ENCODE measurements at places on chromosomes 1 and 21.

DNA sequence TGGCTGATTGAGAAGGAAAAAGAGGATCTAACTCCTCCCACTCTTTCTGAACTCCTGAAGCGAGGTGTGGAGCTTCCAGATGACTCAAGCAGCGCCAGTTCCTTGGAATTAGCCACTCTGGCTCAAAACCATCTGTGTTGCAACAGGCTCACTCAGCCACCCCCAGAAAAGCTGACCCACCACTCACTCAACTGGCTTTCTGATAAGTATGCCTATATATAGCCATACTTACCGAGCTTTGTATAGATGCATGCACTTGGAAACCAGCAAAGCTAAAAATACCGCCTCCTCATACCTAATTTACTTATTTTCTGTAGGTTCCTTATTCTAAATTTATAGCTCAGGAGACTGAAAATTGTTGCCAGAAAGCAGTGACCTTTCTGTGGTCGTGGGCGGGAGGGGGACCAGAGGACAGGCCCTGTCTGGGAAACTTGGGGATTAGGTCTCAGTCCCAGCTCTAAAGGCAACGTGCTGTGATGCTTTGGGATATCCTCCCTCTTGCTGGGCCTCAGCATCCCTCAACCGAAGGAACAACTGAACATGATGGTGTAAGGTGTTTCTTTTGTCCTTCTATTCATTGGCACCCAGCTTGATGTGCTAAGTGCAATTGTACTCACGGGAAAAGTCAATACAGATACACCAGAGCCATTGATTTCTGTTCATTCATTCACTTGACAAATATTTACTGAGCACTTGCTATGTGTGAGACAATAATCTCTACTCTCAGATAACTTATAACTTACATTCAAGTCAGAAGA, 65.7 kb downstream of the NENF start:
- DNase-seq: no peak

GRCh38 chr1:233293556-233294446, 1.7 kb downstream of the PCNX2 start:
- DNase-seq: no peak

DNA sequence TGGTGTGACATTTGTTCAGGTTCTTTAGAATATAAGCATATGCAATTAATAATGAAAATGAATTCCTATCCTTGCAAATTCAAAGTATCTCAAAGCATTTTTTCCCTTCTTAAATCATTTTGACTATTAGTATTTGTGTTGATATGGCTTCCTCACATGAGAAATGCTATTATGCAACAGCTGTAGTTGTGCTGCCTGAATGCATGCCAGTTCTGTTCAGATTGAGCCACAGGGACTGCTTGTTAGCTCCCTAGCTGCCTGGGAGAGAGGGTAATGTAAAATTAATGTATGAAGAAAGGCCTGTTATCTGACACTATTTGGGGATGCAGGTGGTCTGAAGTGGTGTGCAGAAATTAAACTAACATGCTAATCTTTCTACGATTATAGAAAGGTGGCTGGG, 45.5 kb downstream of the CACHD1 start:
- DNase-seq: no peak

GRCh38 chr1:116775116-116775752, 21.0 kb downstream of the CD2 start:
- DNase-seq: no peak

DNA sequence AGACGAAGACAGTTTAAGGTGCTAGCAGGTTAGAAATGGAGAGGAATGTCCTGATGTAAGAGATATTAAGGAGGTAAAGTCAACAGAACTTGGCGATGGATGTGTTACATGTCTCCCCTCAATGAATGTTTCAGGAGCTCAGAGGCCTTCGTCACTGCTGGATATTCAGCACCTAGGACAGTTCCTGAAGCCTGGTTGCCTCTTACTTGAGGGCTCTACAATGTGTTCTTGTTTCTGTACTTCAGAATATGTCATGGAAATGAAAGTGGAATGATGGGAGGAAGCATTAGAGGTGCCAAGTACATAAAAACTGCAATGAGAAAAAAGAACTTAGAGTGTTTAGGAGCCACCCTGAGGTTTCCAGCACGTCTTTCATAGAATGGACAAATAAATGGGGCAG, 17.7 kb downstream of the TNR start:
- no peak for DNase-seq

DNA sequence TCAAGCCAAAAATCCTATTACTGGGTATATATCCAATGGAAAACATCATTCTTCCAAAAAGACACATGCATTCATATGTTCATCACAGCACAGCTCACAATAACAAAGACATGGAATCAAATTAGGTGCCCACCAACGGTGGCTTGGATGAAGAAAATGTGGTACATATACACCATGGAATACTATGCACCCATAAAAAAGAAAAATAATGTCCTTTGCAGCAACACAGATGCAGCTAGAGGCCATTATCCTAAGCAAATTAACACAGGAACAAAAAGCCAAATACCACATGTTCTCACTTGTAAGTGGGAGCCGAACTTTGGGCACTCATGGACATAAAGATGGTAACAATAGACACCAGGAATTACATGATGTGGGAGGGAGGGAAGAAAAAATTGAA, 113.6 kb downstream of the MRPL39 start:
- no peak for DNase-seq

DNA sequence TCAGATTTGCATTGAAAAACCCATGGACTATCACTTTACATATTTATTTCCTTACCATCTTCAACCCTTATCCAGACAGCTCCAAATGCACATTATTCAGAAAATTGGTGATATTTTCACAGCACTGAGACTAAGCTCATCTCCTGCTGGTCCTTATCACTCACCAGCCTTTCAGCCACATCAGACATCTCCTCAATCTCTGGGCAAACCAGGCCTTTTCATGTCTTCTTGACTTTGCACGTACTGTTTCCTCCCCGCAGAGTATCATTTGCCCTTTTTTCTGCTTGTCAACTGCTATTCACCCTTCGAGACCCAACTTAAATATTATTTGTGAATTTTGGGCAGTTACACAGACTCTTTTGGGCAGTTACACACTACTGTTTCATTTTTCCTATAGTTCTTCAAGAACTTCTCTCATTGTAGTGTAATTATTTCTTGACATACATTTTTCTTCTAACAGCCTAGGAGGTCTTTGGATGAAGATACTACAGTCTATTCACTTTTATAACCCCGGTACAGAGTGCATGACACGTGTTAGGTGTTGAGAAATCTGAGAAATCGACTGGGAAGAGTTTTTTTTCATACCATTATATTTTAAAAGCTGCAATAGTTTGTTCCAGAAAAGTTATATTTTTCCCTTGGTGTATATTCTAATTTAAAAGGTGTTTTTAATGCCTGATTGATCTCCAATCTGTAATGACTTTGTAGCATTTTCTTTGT, 98.0 kb downstream of the FGGY start:
- DNase-seq: no peak

DNA sequence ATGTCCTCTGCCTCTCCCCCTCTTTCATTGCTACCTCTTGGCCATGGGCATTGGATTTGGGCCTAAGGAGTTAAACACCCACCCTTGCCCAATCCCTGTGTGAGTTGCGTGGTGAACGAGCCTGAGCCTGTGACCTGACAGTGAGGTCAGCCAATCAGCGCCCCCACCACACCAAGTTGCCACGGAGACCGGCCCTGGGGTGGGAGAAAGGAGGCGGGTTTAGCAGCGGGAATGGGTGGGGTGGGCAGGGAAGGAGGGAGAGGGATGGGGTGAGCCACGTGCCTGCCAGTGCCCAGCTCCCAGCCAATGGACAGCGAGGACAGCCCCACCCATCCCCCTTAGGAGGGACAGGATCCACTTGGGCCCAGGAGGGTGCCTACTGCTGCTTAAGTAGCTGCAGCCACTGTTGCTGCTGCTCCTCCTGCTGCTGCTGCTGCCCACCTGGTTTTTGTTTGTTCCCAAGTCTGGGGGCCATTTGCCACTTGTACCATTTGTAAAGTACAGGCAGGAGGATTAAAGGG, 9.5 kb downstream of the ZBTB7B start:
- no peak for DNase-seq

DNA sequence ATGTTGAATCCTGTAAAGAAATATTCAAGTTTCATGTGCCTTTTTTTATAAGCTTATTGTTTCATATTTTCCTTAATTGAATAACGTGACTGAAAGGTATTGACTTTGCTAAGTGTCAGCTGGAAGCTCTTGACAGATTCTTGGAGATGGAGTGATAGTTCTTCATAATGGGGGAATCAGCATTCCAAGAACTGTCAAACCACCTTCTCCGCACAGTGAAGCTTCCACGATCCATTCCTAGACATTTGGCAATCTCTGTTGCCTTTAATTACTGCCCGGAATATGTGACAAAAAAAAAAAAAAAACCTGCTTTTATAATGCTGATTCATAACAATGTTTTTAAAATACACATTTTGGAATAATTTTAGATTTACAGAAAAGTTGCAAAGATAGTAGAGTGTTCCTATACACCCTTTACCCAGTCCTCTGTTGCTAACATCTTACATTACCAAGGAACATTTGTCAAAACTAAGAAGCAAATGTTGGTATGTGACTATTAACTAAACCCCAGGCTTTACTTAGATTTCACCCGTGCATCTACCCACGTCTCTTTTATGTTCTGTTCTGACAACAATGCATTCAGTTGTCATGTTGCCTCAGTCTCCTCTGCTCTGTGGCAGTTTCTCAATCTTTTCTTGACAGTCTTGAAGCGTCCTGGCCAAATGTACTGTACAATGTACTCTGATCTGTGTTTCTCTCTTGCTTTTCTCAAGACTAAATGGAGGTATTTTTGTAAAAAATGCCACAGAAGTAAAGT, 674.1 kb downstream of the SMYD3 start:
- DNase-seq: no peak

GRCh38 chr1:184524248-184524647, 137.4 kb downstream of the C1orf21 start:
- DNase-seq: no peak

DNA sequence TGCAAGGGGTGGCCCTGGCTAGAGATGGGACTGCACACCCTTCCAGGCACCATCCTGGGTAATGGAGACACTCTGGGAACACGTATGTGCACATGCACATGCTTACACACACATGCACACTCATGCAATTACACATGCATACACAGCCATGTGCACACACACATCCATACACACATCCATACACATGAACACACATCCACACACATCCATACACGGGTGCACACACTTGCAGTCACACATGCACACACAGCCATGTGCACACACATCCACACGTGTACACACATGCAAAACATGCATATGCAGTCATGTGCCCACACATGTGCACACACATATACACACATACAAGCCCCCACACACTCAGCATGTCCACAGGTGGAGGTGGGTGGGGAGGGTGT, 22.3 kb upstream of the POFUT2 start:
- DNase-seq: no peak

DNA sequence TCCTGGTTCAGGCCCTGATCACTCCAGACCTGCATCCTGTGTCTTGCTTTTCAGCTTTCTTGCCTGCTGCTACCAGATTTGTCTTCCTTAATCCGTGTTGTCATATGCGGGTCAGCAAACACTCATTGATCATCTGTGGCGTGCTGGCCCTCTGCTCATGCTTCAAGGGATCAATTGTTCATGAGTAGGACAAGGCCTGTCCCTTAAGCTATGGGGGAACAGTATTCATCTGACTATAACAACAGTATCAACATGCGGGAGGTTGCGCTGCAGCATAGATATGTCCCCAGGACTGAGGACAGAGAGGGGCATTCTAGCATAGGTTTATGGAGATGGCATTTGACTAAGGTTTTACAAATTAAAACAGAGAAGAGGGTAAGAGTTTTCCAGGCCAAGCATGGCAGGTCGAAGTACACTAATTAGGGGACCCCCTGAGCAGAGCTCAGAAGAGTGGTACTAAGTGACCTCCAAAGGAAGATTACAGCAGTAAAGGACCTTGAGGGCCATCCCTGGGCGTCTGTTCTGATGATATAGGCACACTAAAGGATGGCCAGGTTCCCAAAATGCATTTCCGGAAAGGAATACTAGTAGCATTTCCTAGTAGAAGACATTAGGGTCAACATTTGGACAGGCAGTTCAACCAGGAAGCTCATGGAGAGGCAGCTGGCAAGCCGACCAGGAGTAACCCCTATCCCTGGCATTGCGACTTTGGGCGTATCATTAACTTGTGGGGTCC, 811 bp upstream of the ZNF672 start:
- no peak for DNase-seq

GRCh38 chr1:116401646-116402176, 28.7 kb downstream of the ATP1A1 start:
- no peak for DNase-seq

GRCh38 chr1:84298684-84299535, 2.6 kb upstream of the SAMD13 start:
- no peak for DNase-seq

GRCh38 chr1:167782946-167783345, 61.2 kb downstream of the MPZL1 start:
- DNase-seq: no peak

DNA sequence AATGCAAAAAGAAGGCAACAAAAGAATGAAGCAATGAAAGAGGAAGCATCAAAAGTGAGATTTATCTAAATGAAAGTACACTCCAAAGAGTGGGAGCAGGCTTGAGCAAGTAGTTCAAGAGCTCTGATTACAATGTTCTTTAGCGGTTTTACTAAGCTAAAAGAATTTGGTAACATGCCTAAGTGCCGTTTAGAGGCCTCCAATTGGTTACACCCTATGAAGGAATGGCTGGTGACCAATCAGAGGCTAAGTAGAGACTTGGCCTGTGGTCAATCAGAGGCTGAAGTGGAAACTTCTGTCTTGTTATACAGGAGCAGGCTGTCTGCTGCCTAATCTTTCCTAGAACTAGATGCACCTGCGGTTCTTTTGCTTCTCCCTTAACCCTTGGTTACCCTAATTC, 59.1 kb downstream of the PTGFR start:
- DNase-seq: no peak

DNA sequence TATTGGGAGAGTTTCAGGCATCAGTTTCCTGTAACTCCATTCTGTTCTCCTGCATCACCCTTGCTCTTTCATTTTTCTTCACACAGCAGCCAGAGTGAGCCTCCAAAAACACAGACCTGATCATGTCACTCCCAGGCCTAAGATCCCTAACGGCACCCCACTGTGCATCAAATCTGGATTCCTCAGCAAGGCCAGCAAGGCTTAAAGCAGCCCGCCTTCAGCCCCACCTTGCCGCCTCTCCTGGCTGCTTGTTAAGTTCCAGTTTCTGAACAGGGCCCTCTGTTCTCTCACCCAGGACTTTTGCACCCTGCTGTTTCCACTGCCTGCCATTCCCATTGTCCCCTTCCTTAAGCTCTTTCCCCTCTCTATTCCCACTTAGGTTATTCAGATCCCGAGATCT, 29.3 kb downstream of the C1orf116 start:
- no peak for DNase-seq

- DNase-seq: no peak
These were observed 56.5 kb upstream of the BCAR3 start for GRCh38 chr1:93738075-93738622.

GRCh38 chr1:82485591-82486369, 685.0 kb downstream of the ADGRL2 start:
- no peak for DNase-seq

DNA sequence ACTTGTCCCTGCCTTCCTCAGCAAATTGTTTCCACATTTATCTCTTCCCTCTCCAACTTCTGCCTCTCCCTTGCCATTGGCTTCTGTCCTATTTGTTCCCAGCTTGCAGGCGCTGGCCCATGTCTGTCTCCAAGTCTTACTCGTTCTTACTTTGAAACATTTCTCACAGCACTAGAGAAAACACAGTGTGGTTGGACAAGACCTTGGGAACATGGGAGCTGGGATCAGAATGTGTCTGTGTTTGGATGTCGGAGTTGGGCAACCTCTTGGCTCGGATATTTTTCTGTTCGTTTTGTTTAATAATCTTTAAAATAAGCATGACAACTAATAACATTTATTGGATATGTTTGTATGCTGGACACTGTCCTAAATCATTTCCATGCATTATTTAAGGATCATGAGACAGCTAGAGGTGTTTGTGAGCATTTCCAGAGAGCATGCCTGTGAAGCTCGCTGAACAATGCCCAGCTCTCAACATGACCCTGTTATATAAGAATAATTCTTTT, 5.9 kb upstream of the BRWD1 start:
- DNase-seq: no peak

All from stimulated activated CD8-positive, alpha-beta memory T cell treated with anti-CD3 and anti-CD28 coated beads, Interleukin-2, amount 100 ng/mL, for 1 hour (primary cell).